Iris pigment epithelial cell (primary cell): ENCODE measurements at places on chromosomes 7 and 10.
A peak's percentile ranks its signal among the peaks of the same experiment; 100 is the strongest.

DNA sequence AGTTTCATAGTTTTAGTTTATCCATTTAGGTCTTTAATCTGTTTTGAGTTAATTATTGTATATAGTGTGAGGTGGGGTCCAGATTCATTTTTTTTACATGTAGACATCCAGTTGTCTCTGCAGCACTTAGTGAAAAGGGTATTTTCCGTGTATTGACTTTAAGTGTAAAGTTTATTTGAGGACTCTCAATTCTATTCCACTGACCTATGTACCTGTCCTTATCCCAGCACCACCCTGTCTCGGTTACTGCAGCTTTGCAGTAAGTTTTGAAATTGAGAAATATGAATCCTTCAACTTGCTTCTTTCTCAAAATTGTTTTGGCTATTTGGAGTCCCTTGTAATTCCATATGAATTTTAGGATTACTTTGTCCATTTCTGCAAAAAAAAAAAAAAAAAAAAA, 29.8 kb downstream of the FHIP2A start:
- no peak for DNase-seq

DNA sequence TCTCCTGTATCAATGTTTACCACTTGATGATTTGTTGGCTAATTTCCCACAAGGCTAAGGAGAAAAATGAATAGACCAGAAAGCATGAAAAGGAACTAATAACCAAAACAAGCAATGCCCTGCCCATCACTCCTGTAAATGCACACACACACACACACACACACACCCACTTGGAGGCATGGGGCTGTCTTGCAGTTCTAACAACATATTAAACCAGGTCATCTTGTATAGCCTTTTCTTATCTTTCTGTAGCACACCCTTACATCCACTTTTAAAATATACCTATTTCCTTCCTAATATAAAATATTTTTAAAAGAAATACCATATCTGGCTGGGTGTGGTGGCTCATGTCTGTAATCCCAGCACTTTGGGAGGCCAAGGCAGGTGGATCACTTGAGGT, 105.3 kb downstream of the CTTNBP2 start:
- DNase-seq, result no peak

GRCh38 chr7:83280671-83281070, 118.0 kb upstream of the PCLO start:
- no peak for DNase-seq

- DNase-seq, result no peak
Measured at GRCh38 chr7:20450536-20450935, 119.8 kb downstream of the ITGB8 start.

GRCh38 chr10:7300384-7300971, 110.4 kb downstream of the SFMBT2 start:
- no peak for DNase-seq

DNA sequence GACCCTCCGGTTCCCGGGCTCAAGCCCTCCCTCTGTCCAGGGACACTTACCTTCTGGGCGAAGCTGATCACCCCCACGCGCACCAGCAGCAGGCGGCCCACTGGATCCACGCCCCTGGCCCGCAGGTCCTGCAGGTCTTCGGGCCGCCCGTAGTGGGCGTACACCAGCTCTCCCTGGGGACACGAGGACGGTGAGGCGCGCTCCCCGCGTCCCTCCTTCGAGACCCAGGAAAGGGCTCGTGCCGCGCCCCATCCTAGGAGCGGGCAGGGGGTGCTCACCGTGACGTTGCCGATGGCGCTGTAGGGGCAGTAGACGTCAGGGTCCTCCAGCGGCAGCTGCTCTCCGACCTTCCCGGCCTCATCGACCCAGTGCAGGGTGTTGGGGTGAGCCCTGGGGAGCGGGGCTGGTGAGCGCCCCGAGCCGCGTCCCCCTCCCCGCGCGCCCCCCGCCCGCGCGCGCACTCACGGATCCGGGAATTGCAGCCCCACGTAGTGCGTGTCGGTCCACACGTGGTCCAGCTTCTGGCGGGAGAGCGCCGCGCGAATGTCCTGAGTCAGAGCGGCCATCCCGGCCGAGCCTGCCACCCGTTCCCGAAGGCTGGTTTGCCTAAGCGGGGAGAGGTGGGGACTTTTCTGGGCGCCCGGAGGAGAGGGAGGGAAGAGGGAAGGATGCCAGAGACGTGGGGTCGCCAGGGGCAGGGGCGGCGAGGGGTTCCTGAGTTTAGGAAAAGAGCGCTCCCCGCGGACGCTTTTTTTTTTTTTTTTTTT, 8.2 kb downstream of the TFR2 start:
- DNase-seq, result peak; percentile 31

DNA sequence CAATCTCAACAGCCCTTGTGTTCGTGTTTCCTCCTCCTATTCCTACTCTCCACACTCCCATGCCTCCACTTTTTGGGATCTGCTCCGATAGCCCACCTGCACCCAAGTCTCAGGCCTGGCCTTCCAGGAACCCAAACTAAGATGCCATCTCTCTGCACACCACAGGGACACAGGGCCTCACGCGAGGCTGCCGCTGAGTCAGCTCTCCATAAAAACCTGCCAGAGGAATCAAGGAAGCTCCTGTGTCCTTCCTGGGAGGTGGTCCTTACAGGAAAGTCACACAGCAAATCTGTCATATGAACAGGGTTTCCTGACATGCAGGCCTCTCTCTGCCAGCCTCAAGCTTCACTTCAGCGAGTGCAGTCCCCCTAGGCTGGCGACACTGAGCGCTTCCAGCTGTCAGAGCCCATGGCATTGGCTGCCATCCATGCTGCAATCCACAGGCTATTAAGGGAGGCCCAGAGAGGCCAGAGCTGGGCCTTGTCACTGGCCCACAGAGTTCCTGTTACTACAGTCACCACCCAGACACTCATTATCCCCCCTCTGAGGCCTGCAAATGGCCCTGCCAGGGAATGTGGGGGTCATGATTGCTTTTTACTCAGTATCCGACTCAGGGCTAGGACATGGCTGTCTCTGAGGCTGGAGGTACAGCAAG, 151.4 kb downstream of the OAT start:
- DNase-seq, result no peak

DNA sequence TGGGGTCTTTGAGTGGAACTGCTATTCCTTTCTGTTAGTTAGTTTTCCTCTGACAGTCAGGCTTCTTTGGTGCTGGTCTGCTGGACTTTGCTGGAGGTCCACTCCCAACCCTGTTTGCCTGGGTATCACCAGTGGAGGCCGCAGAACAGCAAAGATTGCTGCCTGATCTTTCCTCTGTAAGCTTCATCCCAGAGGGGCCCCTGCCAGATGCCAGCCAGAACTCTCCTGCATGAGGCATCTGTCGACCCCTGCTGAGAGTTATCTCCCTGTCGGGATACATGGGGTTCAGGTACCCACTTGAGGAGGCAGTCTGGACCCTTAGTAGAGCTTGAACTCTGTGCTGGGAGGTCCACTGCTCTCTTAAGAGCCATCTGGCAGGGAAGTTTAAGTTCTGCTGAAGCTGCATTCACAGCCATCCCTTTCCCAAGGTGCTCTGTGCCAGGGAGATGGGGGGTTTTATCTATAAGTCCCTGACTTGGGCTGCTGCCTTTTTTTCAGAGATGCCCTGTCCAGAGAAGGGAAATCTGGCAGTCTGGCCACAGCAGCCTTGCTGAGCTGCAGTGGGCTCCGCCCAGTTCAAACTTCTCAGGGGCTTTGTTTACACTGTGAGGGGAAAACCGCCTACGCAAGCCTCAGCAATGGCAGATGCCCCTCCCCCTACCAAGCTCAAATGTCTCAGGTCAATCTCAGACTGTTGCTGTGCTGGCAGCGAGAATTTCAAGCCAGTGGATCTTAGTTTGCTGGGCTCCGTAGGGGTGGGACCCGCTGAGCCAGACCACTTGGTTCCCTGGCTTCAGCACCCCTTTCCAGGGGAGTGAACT, 89.7 kb upstream of the CDK6 start:
- peak; percentile 48 for DNase-seq

GRCh38 chr10:124711145-124711544, 33.0 kb downstream of the FAM53B start:
- DNase-seq, result no peak

GRCh38 chr7:121807078-121807477, 65.9 kb upstream of the PTPRZ1 start:
- DNase-seq, result no peak

GRCh38 chr10:50585921-50586739, 37.6 kb downstream of the SGMS1 start:
- DNase-seq, result peak; percentile 84

DNA sequence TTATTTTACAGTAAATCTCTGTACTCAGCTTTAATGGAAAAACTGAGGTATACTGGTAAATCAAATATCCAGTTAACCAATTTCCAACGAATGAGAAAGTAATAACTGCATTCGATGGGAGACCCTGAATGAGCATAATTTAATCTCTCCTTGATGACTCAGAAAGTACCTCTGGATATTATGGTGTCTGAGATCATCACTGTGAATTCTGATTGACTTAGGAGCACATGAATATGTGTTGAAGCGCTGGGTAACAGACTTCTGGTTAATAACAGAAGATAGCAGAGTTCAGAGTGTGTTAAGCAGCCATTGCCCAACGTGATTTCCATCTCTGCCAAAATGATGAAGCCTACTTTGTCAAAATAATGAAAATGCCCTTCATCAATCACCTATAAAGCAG, 116.6 kb downstream of the NRP1 start:
- DNase-seq, result peak; percentile 85

GRCh38 chr7:30479202-30480120, 877 bp upstream of the NOD1 start:
- DNase-seq, result peak; percentile 73

- peak; percentile 64 for DNase-seq
Measured at GRCh38 chr7:112594397-112594796, 113.6 kb downstream of the LSMEM1 start.

GRCh38 chr7:144866189-144866588, 30.3 kb upstream of the TPK1 start:
- no peak for DNase-seq

- DNase-seq, result no peak
Measured at GRCh38 chr7:87345962-87346371, 503 bp downstream of the CROT start.

DNA sequence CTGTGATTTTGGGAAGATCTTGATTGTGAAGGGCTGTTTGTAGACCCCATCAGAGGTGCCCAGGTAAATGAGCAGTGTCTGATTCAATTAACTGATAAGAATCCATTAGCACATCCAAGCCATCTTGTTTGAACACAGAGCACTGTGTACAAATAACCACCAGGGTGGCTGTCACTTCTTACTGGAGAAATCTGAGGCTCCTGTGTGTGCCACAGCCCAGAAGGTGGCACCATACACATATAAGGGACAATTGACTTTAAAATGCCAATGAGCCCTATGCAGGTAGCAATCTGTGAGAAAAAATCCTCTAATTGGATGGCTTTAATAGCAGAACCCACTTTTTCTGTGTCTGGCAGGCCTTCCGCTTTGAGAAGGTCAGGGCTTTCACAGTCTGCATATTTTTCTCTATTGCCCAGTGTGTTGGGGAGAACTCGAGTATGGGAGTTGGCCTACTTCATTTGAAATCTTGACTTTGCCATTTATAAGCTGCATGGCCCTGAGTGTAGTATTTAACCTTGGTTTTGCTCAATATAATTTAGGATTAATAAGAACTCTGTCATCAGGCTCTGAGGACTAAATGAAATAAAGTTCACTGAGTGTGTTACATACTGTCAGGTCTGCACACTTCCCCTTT, 517.4 kb downstream of the CCSER2 start:
- no peak for DNase-seq

DNA sequence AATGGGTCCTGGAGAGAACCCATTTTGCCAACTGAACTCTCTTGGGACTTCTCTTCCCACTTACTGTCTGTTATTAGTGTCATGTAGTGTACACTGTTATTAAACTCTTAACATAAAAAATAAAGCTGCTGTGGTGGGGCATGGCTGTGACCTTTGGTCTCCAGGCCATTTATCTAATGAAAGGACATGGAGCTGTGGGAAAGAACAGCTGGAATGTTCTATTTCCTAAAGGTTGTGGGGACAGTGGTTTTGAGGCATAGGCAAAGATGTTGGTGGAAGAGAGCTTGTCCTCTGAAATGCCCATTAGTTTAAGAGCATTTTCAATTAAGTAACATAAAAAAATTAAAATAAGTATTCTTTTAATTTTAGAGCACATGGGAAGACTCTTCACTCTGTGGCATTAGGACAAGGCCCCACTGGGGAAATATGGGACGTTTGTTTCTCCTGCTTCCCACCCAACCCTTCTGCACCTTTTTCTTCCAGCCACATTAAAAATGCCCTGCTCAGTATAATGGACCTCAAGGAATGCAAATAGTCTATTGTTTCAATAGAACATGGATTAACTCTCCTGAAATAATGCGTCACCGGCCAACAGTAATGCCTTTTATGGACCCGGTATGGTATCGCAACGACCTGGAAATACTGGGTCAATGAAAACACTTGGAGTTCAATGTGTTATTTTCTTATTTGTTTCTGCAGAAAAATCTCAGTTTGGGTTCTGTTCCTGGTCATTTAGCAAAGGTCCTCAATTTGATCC, 149.6 kb downstream of the BUB3 start:
- DNase-seq, result no peak

GRCh38 chr7:9978106-9979064, 995.3 kb upstream of the PHF14 start:
- no peak for DNase-seq

- DNase-seq, result no peak
Measured at GRCh38 chr7:105617280-105618015, 36.2 kb upstream of the EFCAB10 start.

DNA sequence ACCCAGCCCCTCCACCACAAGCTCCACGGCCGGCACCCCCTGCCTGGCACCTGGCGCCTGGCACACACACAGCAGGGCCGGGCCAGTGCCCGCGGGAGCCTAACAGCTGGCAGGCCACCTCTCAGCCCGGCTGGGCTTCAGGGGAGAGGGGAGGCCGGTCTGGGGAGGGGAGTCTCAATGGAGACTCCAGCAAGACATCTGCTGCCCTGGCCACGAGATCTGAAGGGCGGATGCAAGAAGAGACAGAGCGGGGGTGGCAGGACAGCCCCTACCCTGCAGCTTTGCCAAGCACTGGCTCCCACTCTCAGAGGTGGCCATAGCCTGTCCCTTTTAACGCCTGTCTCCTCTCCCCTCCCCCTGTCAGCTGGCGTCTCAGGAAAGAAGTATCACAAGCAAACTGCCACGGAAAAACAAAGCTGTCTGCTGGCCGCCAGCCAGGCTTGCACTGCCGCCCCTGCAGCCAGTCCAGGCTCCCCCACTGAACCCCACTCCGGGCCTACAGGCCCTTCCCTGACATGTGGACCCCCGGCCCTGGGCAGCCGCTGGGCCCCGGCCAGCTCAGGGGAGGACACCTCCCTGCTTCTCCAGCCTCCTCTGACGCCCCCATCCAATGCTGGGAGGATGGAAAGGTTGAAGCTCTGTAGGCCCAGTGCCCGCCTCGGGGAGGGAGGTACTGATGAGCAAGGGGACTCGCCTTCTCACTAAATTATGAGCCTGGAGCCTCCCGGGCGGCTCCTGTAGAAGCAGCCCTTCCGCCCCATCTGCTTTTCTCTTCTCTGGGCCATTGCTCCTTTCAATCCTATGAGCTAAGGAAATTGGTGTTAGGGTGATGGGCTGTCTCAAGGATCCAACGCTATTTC, 178.4 kb downstream of the ARHGAP12 start:
- peak; percentile 43 for DNase-seq
